CD4-positive, alpha-beta T cell treated with Interleukin-10 for 1 hour (primary cell): ENCODE measurements at places on chromosomes 12 and 14.

GRCh38 chr12:8089716-8090115 lies 7.6 kb downstream of the NECAP1 start:
- DNase-seq: no peak

GRCh38 chr12:1702713-1703112 lies 11.8 kb downstream of the ADIPOR2 start:
- DNase-seq: no peak

GRCh38 chr12:125890971-125891370 lies 825.7 kb downstream of the AACS start:
- DNase-seq: no peak

- DNase-seq: no peak
Observed at GRCh38 chr12:90074086-90074485, 365.4 kb upstream of the ATP2B1 start.

DNA sequence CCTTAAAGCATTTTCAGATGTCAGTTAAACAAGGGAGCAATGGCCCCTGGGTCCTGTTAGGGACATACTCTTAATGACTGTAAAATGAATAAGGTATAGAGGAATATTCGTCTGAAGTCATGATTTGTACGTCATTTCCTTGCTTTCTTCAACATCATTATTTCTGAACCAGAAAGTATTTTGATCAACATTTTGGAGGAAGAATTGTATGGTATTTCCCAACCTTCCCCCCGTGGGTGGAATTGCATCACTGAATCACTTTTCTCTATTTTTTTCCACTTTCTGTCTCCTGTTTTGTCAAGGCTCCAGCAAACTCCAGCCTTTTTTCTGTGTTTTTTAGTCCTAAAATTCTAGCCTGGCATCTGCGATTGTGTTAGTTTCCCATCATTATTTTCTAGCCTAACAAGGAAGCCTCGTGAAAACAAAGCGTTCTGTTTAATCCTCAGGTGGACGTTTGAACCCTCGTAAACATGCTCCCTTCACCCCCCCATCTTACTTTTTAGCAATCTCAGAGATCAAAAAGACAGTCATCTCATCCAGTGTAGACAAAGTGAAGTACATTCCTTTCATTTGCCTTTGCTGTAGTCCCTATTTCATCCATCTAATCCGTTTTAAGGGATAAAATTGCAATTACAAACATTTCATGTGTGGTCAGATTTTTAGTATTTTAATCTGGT lies 62.3 kb downstream of the ETV6 start:
- DNase-seq: no peak

DNA sequence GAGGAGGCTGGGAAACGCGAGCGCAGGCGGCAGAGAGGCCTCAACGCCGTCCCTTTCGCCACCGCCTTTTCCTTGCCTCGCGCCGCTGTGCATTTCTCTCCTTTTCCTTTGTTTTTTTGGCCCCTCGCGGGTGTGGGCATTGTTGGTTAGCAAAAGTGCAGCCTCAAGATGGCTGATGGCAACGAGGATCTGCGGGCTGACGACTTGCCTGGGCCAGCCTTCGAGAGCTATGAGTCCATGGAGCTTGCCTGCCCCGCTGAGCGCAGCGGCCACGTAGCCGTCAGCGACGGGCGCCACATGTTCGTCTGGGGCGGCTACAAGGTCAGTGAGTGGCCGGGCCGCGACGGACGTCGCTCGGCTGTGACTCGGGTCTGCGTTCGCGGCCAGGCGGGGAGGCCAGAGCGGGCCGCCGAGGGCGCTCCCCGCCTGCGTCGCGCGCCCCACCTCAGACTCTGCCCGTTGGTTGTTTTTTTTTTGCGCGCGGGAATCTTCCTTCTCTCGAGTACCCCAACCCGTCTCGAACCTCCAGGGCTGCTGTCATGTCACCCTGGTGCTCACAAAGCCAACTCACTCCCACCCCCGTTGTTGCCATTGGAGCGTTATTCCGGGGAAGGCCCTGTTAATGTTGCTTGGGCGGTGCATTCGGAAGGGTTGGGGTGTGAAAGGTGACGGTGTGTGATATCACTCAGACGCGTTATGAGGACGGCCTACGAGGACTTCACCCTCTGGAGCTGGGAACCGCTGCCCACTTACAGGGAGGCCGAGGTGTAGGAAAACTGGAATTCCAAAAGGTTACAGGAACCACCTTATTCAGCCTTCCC lies 558 bp downstream of the KLHDC2 start:
- peak; percentile 81 for DNase-seq

DNA sequence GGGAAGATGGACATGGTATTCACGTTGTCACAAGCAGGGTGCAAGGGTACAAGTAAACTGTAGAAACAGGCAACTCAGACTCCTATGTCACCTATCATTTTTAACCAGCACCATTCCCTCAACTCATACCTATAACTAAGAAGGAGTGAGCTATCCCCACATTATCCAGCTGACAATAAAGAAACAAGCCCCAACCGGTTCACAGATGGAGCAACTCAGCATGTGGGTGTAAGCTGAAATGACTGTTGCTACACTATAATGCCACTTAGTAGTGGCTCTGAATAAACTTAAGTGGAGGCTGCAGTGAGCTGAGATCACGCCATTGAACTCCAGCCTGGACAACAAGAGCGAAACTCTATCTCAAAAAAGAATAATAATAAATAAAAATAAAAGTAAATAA lies 829.5 kb upstream of the MDGA2 start:
- no peak for DNase-seq

- DNase-seq: peak; percentile 64
Observed at GRCh38 chr12:1797011-1797901, 23.1 kb upstream of the LRTM2 start.

DNA sequence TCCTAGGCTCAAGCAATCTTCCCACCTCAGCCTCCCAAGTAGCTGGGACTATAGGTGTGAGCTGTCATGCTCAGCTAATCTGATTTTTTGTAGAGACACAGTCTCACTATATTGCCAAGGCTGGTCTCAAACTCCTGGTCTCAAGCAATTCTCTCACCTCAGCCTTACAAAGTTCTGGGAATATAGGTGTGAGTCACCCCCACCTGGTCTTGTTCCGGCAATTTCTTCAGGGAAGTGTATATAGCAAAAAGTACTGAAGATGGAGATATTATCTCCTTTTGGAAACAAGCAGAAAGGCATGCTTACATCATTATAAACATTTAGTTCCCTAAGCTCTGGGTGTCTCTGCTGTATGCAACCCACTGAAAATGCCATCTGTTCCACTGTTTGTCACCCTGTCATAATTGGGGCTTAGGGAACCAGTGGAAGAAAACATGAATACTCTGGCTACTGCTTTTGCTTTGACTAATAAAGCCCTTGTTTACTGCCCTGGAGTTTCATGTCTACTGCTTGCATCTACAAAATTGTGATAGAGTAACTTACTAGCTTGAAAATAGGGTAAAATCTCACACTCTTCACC lies 940.2 kb downstream of the GALC start:
- no peak for DNase-seq

- no peak for DNase-seq
Observed at GRCh38 chr12:119005085-119005484, 23.7 kb downstream of the SRRM4 start.

GRCh38 chr14:53016491-53016890 lies 65.6 kb upstream of the FERMT2 start:
- no peak for DNase-seq

DNA sequence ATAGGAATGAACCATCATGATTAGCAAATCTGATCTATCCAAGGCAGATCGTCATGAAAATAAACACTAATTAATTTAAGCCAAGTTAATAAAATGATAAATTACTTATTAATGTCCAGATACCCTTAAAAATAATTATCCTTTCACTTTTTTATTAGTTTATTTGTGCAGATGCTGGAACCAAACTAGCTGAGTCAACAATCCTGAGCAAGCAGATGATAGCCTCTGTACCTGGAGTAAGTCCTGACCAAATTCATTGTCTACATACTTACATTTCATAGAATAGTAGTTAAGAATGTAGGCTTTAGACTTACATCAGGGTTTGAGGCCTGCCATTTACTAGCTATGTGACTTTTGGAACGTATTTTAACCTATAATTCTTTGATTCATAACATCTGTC lies 105.8 kb downstream of the PRIMA1 start:
- DNase-seq: no peak

DNA sequence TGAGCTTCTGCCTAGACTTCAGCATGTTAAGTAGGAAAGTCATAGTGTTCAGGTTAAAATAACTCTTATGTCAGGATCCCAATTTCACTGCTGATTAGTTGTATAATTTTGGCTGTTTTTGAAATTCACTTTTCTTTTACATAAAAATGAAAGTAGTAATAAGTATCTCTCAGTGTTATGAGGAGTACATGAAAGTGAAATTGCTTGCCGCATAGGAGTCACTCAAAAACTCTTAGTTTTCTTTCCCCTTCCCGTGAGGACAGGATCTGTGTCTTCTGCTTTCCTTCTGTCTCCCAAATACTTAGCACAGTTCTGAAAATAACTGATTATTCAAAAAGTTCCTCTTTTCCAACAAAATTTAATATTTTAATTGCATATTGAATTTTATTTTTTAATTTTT lies 100.5 kb downstream of the SLC38A4 start:
- DNase-seq: no peak

- DNase-seq: no peak
Observed at GRCh38 chr12:15818418-15818817, 29.2 kb upstream of the EPS8 start.

DNA sequence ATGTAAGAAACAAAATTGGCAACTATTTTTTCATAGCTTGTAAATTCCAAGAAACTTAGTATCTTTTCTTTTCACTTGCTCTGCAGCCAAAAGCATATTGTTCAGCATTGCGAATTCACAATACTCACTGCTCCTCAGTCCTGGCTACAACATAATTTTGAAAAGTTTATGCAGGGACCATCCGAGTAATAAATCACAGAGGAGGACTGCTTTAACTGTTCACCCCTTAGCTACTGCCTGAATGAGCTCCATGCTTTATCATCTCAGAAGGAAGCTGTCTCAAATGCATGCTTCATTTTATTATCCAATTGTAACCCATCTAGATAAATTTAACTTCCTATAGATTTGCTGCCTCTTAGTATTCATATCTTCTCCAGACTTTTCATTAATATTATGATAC lies 827.8 kb downstream of the DIO2 start:
- DNase-seq: no peak

GRCh38 chr14:25237845-25238244 lies 187.9 kb upstream of the STXBP6 start:
- DNase-seq: no peak

DNA sequence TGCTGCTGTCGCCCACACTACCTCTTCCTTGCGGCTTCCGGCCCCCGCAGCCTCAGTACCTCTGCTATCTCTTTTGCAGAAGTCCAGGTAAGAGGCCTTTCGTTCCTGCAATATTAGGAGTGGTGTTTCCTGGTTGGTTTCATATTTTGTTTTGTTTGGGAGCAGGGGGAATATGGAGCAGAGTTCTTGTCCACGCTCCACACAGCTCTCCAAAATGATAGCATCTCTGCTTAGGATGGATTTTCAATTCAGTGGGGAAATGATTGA lies 768 bp downstream of the OXA1L start:
- DNase-seq: no peak

GRCh38 chr14:59060841-59061240 lies 127.6 kb upstream of the DAAM1 start:
- DNase-seq: no peak

GRCh38 chr12:65825507-65826352 lies 1.4 kb downstream of the HMGA2 start:
- DNase-seq: no peak
